ENCODE measurements at places on chromosomes 2 and 18.

- DNase-seq: peak; percentile 61
Measured at GRCh38 chr2:37590119-37590571, 81.3 kb downstream of the CDC42EP3 start.

- no peak for DNase-seq
Measured at GRCh38 chr18:12008181-12008767, 27.0 kb downstream of the IMPA2 start.

DNA sequence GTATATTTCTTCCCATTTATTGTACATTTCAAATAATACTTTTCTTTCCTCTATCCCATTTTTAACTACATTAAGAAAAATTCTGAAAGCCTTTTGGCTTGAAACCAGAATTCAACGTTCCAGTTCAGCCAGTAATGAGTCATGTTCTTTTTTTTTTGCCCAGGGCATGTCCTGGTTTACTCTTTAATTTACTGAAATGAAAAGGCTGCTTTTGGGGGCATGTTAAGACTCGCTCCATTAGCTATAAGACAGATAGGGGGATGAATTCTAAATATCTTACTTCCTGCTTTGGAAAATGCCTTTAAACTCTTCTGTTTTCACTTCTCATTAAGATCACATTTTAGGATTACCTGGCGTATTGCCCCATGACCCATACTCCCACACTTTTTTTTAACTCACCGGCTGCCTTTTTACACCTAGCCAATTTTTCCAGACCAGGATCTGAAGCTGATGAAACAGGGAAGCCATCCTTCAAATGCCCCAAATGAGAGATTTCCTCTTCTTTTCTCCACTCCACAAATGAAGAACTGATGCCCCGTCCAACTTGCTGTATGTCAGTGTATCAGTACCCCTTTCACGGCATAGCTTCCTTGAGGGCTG is 585 bp downstream of the ABCA12 start:
- peak; percentile 42 for DNase-seq

DNA sequence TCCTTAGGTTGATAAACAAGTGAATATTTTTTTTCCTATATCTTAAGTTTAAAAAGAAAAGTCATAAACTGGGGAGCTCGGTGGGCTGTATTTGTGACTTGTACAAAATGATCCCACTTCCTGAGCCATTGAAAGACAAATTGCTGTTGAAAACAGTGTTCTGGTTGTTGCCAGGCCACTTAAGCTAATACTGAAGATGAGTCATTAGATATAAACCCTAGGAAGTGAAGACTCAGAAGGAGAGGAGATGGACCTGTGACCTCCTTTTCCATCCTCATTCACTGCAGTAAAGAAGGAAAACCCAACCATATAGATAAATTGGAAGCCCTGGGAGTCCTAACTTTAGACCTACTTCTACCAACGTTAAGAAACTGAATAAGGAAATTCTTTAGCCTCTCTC is 46.2 kb upstream of the SERPINE2 start:
- DNase-seq: peak; percentile 75

DNA sequence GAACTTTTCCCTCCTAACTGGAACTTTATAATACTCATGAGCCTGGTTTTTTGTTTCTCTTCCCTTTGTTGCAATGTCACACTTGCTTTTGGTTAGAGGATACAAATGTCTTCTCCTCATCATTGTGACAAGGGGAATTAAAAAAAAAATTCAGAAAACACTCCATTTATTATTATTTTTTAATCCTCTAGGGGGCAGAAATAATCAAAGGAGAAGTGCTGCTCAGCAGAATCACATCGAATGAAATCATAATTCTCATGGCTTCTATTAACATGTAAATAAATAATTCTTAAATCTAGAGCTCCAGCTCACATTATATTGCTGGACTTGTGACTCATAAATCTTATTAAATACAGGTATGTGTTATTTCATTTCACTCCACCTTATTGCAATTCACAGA is 273.8 kb downstream of the TRIB2 start:
- no peak for DNase-seq

DNA sequence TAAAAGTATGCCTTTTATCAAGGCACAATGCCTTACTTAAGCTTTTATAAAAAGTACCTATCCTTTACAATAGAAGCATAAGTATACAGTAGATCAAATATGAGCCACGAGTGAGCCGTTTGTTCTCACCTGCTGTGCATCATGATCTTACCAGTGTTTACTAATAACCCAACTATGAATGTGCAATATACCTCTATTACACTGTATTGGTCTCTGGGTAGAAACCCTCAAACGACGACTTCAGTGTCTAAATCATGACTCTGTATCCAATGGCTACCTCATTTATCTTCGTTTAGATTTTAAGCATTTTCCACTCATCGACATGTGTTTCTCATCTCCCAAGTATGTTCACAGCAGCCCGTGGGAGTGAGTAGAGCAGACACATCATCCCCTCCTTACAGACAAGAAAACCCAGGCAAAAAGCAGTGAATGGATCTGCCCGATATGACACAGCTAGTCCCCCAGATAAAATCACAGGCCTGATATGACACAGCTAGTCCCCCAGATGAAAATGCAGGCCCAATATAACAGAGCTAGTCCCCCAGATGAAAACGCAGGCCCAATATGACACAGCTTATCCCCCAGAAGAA is 279.8 kb downstream of the TNS1 start:
- peak; percentile 72 for DNase-seq

DNA sequence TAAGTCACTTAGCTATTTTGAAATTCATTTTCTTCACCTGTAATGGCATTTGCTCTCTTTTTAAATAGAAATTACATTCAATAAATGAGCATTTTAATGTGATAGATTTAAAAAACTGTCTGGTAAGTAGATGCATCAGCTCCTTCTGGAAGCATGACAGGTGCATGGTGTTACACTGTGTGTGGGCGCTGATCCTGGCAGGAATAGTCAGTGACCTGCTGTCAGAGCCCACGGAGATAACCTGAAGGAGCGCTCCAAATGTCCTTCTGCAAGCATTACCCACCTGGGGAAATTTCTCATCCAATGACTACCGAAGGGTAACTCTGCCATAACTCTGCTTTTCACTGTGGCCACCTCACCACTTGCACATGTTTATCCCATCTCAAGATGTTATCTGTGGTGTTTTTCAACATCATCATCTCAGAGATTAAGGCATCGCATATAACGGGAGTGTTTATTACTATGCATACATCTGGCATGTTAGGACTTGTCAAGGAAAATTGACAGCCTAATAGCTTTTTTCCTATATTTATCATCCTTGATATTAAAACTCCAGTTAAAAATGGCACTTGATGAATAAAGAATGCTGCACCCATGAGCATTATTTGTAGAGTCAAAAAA is 637.3 kb downstream of the ERBB4 start:
- DNase-seq: no peak

DNA sequence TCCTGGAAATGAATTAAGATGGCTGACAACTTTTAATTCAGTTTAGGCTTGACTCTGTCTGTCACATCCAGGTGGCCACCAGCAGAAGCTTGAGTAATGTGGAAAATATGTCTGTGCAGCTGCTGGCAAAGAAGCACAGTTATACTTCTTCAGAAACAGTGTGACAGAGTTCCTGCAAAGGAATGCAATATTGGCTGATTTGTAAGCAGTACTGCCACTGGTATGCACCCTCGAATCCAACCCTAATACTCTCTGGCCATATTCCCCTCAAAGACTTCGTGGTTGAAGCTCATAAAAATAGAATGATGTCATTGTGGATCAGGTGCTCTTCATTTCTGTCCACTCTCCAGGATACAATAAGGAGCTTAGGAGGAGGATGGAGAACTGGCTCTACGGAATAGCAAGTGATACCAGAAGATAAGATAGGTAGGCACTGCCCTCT is 86.2 kb downstream of the METTL8 start:
- peak; percentile 93 for DNase-seq

DNA sequence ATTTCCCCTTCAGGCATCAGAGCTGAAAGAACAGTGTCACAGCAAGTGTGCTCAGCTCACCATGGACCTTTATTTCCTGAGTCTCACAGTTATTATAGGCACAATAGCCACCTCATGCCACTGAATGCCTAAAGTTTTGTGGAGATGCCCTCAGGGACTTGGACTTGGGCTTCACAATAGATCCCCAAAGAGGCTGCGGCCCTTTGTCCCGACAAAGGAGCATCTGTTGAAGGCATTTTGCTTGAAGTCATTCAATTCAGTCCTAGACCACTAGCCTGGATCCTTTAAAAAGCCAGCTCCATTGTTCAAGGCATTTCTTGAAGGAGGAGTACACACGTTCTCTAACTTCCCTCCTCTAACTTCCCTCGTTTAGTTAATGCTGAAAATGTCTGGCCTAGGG is 125.4 kb downstream of the DCC start:
- no peak for DNase-seq

- no peak for DNase-seq
Measured at GRCh38 chr2:183035954-183036669, 2.1 kb downstream of the NCKAP1 start.

- DNase-seq: no peak
Measured at GRCh38 chr2:84940088-84940470, 30.9 kb upstream of the KCMF1 start.

GRCh38 chr2:19600982-19601381 is 242.6 kb upstream of the OSR1 start:
- no peak for DNase-seq

DNA sequence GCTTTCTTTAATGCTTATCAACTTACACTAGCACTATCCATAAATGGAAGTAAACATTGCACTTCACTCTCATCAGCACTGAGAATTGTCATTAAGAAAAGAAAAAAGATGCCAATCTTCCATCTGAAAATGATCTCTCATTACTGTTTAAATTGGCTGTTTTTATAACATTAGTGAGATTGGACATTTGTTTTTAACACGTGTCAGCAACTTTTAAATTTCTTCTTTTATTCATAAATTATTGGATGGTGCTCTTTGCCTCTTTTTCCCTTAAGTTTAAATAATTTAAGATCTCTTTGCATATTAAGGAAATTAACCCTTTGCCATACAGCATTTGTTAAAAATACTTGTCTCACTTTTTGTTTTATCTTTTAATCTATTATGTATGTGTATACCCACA is 146.5 kb upstream of the CHST9 start:
- no peak for DNase-seq

DNA sequence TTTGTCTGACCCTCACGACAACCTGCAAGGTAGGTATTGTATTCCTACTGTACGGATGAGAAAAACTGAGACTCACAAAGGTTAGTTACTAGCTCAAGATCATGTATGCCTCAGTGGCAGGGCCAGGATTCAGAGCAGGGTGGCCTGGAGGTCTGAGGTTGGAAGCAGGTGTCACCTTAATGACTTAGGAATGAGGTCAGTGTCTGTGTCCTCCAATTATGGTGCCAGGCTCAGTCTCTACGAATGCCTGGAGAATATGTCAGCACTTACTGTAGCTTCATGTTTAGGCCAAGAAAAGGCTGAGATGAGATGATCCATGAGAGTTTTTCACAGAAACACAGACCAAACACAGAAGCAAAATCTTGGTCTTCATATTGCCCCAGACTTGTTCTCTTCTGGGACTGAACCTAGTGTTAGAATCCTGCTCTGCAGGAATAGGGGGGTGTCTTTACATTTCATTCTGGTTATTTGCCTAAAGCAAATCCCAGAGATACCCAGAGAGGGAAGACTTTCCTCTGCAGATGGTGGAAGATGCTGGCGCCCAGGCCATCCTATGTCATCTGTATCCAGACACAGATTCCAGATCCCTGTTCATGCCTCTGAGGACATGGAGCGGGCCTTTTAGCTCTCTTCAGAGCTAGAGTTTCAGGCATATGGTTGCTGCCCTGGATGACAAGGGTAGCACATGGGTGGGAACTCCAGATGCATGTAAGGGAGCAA is 16.3 kb upstream of the RAB10 start:
- no peak for DNase-seq

DNA sequence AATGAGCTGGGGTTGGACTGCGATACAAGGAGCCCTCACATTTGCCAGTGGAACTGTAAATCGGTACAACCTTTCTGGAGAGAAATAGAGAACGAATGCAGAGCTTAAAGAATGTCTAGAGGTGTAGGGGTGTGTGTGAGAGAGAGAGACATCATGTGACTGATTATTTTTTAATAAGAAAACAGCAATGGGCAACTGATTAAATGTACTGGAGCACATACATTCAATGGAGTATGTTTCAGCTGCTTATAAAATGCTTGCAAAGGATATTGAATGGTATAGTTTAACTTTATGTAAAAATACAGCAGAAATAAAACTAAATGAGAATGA is 391 bp upstream of the TMEM17 start:
- DNase-seq: no peak

DNA sequence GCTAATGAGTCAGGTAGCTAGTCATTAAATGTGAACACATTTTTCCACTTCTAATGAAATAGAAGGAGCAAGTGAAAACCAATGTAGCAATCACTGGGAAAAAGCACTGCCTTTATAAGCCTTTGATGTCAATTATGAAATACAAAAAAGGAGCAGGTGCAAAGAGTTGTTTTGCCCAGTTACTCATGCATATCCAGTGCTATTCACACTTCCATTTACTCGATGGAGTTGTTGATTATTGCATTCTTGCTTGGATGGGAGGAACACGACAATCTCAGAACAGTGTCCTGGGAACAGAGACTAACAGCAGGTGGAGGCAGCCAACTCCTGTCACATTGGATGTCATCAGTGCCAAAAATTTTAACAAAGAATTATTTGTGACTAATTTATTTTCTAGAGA is 372.5 kb downstream of the CBLN2 start:
- DNase-seq: no peak

- no peak for DNase-seq
Measured at GRCh38 chr2:108958002-108958401, 31.0 kb downstream of the EDAR start.

DNA sequence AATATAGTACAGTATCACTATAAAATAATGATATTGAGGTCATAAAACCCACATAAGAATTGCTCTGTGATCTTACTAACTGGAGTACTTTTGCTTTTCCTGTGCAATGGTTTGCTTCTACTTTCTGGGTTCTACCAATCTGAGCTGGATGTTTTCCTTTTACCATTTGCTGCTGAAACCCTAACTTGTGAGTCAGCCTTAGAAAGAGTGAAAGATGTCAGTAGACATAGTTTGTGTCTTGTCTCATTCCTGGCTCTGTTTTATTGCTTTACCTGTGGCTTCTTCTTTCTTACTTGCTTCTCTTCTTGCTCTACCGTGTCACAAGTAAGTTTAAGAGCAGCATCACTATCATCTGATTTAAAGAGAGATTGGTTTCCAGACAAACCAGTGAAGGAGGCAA is 61.0 kb downstream of the MBD2 start:
- DNase-seq: peak; percentile 13

DNA sequence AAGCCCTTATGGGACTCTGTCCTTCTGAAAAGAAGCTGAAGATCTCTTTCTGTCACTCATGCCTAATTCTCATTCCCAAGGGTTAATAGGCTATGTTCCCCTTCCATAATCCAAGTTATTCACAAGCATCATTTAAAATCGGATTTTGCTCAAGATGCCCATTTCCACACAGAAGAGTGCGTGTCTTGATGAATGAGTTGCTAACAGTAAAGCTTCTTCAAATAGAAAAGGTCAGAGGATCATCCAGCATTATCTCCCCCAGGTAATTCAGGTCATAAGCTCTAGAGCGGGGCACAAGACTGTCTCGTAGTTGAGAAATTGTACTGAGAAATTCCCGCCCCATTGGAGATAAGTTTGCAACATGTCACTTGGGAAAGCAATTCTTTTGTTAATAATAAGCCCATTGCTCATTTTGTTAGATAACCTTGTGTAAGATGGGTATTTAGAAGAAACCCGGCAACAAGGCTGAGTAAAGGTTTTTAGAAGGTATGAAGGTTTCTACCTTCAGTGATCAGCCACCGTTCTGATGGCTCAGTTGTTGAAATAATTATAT is 290.7 kb upstream of the EPAS1 start:
- DNase-seq: no peak
